ENCODE measurements at places on chromosomes 7 and 10.

DNA sequence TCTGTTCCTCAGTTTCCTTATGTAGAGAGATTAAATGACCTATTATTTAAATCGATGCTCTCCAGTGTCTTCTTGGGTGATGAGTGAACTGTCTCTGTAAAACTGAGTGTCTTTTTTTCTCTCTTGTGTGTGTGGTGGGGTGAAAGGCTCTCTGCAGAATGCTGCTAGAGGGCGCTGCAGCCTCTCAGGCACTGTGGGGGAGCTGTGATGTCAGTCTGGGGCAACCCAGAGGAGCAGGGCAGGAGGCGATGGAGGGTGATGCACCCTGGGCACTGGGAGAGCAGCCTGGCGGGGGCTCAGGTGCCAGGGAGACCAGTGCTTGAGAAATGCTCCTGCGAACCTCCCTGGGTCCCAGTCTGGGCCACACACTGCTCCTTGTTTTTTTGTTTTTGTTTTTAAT, 110.1 kb upstream of the POM121L12 start:
- no peak for DNase-seq

DNA sequence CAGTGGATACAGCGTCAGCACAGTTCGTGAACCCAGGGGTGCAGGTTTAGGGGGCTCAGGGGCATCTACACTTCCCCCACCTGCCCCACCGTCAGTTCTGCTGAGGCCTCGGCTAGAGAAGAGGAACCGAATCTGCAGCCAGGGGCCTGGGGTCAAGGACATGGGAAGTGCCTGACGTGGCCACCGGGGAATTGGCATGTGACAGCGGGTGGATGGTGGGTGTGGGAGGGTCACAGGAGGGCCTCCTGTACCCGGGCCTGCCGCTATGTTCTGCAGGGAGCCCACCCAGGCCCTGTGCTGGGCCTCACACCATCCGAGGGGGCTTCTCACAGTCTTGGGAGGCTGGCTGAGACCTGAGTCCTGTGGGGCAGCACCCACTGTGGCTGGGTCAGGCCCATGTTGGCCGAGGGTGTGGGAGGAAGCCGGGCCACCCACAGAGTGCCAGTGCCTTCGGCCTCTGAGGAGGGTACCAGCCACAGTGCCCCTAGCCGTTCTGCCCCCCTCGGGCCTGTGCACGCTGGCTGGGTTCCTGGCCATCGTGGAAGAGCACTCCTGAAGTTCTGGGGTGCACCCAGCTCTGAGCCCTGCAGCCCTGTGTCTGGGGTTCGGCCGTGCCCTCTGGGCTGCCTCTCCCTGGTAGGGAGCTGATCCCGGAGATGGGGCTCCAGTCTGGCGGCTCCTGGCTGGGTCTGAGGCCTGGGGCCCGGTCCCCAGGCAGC, 5.9 kb downstream of the TTYH3 start:
- DNase-seq = no peak

DNA sequence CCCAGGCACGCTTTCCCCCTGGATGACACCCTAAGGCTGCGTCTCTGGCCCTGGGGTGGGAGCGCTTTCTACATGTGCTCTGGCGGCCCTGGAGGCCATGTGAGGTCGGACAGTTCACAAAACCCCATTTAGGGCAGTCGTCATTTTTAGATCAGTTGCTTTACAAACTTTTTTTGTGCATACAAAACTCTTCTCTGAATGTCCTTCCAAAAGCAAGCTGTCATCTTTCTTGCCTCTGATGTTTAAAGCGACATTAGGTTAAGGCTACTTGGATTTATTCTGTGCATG, 5.9 kb downstream of the MAFK start:
- DNase-seq = no peak

GRCh38 chr10:22564060-22564459, 150.3 kb downstream of the PIP4K2A start:
- DNase-seq = no peak

- DNase-seq = no peak
Measured at GRCh38 chr10:95502377-95502776, 58.8 kb downstream of the SORBS1 start.

DNA sequence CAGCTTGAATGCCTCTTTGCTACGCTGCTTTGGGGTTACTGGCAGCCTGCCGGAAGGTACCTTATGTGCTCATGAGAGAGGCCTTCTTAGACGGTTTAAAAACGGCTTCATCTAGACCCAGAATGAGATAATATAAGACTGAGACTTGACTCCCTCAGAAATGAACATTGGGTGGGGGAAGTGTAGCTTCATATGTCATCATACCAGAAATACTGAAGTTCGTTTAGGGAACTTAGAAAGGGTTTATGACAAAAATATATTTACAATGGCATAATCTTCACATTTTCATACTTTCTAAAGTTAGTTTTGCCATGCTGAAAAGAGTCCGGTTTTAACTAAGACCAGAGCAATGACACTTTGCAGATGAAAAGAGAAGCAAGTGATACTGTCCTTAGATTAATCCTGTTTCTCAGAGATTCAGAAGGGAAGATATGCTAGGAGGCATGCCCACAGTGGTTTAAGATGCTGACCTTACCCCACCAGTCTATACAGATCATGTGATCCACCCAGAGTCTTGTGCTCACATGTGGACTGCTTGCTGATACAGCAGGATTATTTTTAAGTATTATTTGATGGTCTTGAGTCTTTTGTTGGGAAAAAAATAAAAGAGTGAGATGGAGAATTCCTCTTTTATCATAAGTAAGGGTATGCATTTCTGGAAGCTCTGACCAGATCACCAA, 40.8 kb upstream of the HGF start:
- DNase-seq = no peak

DNA sequence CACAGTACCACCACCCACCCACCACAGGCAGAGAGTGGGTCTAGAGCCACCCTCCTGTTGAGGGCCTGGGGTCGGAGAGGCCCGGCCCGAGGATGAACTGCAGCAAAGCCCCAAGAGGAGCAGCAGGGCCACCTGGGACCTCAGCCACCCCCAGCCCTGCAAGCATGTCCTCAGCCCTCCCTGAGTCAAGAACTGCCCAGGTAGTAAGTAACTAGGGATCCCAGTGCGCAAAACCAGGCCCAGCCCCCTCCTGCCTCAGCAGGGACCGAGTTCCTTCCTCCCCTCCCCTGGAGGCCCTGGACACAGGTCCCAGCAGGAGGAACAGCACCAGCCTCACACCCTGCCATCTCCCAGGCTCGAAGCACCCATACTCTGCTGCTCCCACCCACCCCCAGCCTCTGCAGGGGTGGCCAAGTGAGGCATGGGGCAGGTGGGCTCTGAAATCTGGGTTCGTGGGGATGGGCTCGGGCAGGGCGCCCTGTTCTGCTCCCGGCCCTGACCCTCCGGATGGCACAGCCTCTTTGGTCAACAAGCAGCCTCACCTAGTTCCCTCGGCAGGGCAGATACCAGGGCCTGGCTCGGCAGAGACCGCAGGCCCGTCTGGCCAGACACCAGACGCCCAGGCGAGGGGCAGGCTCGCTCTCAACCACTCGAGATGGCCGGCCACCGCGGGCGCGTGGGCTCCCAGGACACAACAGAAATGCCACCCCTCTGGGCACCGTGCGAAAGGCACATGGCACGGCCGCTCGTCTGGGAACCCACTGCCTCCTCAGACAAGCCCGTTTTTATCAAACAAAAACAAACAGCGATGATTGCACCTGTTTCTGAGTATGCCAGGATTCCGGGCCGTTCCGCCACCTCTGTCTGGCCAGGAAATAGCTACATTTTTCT, 15.2 kb downstream of the PDGFA start:
- no peak for DNase-seq

DNA sequence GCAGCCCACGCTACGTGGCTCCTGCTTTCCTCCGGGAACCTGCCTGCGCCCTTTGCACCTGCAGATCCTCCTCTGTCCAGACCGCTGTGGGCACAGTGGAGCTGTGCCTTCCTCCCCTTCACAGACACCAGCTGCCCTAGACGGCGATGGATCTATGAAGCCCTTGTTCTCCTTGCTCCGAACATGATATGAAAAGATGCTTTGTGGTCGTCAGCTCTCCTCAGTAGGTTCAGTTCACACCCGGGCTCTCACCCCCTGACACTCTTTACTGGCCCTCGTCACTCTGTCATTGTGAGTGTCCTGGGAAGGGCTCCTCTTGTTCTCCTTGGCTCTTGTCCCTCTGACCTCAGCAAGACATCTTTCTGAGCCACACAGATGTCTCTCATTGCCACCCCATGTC, 4.2 kb downstream of the ZNF488 start:
- DNase-seq = no peak

GRCh38 chr7:66757939-66758338, 17.4 kb downstream of the RABGEF1 start:
- no peak for DNase-seq

GRCh38 chr10:46317370-46317769, 30.6 kb downstream of the ANTXRL start:
- no peak for DNase-seq

- DNase-seq = no peak
Measured at GRCh38 chr10:120505056-120505455, 48.0 kb downstream of the PLPP4 start.

- DNase-seq = no peak
Measured at GRCh38 chr10:28508304-28508925, 24.5 kb upstream of the WAC start.

DNA sequence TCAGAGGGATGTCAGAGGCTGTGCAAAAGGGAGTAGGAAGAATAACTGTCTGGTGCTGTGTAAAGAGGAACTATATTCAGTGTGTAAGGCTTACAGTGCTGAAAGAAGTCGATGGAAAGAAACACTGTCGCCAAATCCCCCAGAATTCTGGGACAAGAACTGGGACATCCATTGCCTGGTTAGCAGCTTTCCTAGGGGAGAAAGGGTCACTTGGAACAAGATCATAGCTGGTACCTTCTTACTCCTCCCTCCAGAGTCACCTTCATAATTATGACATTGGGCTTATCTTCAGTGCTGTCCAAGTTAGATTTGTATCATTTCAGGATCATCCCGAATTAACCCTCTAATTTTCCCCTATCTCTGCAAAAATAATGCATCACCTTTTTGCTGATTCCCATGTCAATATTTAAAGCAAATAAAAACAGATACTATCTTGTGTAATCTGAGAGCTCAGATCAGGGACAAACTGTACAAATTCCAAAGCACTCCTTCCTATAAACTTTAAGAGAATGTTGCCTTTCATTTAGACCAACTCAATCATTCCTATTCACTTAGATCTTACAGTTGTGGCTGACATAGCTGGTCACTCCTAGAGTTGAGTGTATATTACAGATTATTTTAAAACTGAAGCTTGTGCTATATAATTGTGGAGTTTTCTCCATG, 96.5 kb downstream of the DNAH11 start:
- DNase-seq = no peak

DNA sequence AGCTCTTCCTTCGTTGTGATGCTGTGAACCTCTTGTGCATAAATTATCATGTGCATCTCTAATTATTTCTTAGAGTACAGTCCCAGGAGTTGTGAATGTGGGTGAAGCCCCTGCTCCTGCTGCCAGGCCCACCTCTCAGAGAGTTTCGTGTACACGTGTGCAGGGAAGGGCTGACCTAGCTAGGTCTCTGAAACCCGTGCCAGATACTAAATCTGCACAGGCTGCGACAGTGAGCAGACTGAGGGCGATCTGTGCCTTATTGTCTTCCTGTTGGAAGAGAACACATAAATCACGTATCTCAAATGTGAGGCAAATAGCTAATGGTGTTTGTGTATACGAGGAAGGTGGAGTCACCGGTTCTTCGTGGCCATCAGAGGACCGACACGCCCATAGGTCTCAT, 71.8 kb upstream of the DNAJB6 start:
- no peak for DNase-seq

DNA sequence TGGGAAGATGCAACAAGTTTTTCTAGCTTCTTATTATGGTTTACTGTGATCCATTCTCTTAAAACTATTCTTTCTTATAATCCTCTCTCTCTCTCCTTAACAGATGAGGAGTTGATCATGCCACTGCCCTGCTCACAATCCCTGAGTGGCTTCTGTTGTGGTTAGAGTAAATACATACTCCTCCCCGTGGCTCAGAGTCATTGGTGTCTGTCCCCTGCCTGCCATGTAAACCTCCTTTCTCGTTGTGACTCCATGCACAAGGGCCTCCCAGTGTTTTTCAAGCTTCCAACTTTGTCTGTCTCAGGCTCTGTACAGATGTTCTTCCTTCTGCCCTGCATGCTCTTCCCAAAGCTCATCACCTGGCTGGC, 20.4 kb downstream of the CCNY start:
- no peak for DNase-seq

- no peak for DNase-seq
Measured at GRCh38 chr10:22343731-22344130, 1.6 kb upstream of the SPAG6 start.

DNA sequence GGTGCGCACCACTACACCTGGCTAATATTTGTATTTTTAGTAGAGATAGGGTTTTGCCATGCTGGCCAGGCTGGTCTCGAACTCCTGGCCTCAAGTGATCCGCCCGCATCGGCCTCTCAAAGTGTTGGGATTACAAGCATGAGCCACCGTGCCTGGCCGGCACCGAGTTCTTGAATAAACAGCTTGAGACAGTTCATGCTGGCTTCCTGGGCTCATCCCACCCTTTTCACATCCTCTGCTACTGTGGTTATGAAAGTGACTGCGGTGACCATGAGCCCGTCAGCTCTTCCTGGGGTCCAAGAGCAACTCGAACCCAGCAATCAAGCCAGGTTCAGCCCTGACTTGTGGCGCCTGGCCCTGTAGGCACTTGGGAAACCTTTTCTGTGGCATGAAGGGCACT, 38.7 kb downstream of the HIP1 start:
- DNase-seq = no peak

DNA sequence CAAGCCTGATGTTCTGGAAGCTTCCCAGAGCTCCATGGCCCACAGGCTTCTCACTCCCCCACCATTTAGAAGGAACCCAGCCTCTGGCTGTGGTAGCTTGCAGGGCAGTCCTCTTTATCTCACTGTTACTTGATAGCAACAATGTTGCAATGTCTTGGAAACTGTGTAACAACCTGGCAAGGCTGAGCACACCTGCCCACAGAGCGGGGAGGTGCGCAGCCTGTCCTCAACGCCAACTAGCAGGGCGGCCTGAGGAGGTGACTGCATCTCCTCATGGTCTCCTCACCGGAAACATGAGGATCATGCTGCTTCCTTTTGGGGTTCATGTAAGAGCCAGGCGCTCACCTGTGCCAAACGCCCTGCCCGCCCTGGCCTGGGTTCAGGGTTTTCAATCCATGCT, 43.7 kb upstream of the INSIG1 start:
- no peak for DNase-seq

DNA sequence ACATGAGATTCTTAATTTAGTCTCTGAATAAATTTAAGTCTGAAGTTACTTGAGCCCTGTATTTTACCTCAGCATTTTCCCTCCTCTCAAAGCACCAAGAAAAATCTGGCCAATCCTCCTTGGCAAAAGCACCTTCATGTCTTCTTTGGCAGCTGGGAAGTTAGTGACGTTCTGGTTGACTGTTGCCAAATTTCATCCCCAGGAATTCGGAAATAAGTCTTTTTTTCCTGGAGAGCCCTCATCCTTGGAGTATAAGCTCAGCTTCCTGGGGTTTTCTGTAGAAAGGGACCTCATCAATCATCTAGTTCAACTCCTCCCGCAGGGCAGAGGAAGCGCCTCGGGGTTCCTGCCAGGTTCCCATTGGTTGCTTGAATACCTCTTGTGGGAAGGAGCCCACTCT, 377.6 kb downstream of the PHTF2 start:
- no peak for DNase-seq
